Posterior vena cava (tissue), 2 donors: ENCODE measurements at places on chromosomes 3 and 15. TPM values are rescaled to one million over a fixed set of nuclear protein-coding genes. Genes with fewer than 3 reads are reported as not detected.

The PPP2R3A gene
- total RNA-seq, result 18.7 TPM

DNA sequence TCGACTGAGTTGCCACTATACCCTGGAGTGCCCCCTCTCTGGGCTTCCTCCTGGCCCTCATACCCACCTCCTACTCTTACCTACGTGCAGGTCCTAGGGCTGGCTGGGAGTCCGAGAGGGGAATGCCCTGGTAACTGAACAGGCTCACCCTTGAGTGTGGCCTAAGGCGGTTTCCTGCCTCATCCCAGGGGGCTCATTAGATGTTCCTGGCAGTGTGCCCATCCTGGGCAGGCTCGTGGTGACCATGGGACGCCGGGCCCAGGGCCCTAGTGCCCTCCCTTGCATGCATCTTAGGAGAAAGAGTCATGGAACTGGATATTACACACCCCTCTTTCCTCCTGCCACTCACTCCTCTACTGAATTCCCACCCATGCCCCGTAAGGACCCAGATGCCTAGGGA, 2.8 kb downstream of the SEMA4B start:
- DNase-seq, result peak; percentile 83

- DNase-seq, result no peak
Measured at GRCh38 chr15:78691851-78692421, 50.9 kb upstream of the CHRNB4 start.

DNA sequence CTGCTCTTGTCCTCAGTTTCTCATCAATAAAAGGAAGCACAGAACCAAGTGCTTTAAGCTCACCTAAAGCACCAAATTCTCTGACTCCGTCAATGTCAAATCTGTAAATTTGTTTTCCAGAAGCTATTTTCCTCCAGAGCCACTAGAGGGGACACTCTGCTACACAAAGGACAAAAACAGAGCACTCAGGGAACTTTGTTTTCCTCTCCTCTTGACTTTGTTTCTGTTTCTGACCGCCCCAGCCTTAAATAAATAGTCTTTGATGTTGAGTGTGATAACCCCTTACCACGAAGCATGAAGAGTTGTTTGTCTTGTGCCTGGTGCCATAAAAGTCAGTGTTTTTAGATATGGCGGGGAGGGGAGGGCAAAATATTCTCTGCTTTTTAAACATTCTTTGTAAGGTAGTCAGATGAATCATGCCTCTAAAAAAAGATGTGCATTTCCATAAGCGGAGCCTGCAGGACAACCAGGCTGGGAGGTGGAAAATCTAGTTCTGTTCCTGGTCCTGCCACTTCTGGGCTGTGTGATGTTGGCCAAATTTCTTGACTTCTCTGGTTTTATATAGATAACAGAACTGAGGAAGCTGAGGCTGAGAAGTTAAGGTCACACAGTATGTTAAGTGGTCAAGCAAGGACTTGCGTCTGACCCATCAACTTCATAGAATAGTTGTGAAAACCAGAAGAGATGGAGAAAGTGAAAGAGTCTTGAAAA, 7.3 kb upstream of the ZBTB38 start:
- no peak for DNase-seq

DNA sequence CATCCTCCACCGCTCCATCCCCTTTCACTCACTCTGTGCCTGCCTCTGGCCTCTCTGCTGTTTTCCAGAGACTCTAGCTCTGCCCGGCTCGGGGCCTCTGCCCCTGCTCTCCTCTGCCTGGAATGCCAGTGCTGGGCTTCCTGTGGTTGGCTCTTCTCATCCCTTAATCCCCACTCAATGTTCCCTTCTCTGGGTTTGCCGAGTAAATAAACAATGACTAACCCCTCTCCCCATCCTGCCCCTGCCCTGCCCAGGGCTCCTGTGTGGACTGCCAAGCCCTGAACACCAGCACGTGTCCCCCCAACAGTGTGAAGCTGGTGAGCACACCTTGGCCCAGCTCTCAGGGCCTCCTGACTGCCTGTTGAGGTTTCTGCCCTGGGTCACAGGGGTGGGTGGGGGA, 12.2 kb downstream of the STAB1 start:
- no peak for DNase-seq

The DNASE1L3 gene
- total RNA-seq, result 9.3 TPM

DNA sequence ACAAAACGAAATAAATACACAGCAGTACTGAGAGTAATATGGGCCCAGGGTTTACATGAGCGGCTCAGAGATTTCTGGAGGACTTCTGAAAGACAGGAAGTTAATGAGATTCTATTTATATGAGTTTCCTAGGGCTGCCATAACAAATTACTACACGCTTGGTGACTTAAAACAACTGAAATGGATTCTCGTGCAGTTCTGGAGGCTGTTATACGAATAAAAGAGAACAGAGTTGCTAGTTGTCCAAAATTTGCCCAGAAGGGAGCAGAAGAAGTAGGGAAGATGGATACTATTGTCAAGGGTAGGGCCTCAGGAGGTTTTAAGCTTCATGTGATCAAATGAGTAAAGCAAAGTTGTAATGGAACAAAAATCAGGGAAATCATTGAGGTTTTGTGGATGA, 173.1 kb upstream of the LYSMD4 start:
- DNase-seq, result no peak

GRCh38 chr3:130820976-130821375, 72.9 kb upstream of the ATP2C1 start:
- DNase-seq, result no peak

- no peak for DNase-seq
Measured at GRCh38 chr3:53109190-53109589, 21.0 kb downstream of the RFT1 start.

DNA sequence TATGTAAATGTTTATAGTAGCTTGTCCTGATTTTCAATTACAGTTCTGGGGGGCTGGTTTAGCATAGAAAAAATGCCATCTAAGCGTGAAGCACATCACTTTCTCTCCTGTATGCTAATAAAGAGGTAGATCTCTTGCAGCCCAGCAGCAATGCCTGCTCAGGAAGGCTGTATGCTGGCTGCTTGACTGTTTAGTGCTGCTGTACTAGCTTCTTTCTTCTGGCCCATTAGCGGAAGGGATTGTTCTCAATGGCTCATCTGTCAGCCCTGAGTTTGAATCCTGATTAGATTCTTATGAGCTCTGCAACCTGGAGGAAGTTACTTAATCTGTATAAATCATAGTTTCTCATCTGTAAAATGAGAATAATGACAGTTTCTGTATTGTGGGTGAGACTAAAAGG, 478.9 kb downstream of the ERC2 start:
- no peak for DNase-seq

DNA sequence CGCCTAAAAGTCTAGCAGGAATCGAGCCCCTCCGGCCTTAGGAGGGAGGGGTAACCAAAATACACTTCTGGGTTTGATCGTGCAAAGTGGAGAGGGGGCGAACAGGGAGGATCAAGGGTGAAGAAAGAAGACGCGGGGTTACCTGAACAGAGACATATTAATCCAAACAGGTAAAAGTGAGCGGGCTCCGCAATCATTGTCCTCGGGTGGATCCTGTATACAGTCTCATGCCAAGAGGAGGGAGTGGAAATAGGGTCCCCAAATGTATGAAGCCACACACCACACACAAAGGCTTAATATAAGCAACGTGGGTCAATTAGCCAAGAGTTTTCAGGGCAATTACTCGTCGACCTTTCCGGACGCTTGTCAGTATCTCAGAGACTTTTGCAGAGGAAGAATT, 749.5 kb downstream of the ROBO1 start:
- DNase-seq, result no peak

GRCh38 chr3:178005961-178006360, 530.3 kb upstream of the KCNMB2 start:
- DNase-seq, result no peak

The CKMT1B gene
- total RNA-seq, result not detected

DNA sequence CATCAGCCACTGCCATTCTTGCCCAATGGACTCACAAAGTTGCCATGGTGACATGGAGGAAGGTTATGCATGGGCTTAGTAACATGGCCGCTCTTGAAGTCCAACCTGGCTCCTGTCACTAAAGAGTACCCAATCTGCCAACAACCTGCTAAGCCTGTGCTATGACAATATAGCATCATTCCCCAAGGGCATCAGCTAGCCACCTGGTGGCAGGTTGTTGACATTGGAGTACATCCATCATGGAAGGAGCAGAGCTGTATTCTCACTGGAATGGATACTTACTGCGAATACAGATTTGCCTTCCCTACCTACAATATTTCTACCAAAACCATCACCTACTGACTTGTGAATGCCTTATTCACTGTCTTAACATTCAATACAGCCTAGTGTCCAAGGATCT, 138.9 kb upstream of the RORA start:
- DNase-seq, result no peak

The ZXDC gene
- total RNA-seq, result 26.8 TPM

The OR4F15 gene
- total RNA-seq, result not detected

GRCh38 chr15:35089551-35089950, 4.5 kb upstream of the NANOGP8 start:
- DNase-seq, result no peak

GRCh38 chr15:70016511-70016994, 81.2 kb downstream of the TLE3 start:
- DNase-seq, result peak; percentile 12

The MRPL3 gene
- 61.4 TPM for total RNA-seq

- no peak for DNase-seq
Measured at GRCh38 chr3:188205992-188206416, 52.0 kb downstream of the LPP start.

The IQCF5 gene
- not detected for total RNA-seq

DNA sequence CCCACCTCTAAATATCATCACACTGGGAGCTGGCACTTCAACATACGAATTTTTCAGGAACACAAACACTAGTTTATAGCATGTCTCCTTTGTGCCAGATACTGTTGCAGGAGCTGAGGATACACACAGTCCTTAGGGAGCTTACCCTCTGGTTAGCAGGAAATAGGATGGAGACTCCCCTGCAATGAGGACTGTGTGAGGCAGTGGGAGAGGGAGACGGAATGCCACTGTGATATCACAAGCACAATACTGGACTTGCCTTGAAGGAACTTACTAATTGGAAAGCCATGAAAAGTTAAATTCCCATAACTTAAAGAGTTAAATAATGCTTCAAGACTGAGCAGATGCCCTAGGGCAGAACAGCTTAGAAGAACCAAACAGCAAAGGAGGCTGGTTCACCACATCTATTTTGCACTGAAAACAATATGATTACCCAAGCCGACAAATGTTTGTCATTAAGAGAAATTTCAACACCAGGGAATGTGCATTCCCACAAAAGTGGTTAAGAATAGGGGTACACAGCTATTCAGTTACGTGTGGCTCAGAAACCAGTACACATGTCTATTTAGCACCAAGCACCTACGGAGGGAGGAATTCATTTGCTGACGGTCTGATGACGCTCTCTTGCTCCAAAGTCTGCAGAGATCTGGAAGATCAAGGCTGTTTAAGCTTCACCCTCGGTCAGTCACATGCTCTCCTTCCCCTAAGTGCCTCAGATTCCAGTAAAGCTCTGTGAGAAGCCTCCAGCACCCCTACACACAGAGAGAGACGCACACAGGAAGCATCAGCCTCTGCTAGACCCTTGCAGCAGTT, 5.2 kb downstream of the TBC1D2B start:
- DNase-seq, result no peak

- DNase-seq, result no peak
Measured at GRCh38 chr3:116863270-116863770, 153.7 kb downstream of the TUSC7 start.

DNA sequence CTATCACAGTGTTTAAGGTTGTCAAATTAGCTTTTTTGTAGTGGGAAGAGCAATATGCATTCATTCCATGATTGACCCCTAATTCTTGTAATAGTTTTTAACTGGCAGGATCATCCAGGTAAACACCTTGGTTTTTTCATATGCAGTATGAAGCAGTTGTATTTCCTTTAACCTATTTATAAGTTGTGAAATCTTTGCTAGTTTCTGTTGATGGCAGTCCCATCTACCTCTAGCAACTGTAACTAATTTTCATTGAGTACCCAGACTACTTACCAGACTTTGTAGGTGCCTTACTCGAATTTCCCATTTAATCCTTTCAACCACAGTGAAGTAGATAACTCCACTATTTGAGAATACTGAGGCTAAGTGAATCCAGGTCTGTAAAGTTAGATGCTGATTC, 6.1 kb downstream of the FXR1 start:
- no peak for DNase-seq

The SNTN gene
- not detected for total RNA-seq

GRCh38 chr15:52800828-52801747, 11.0 kb upstream of the ONECUT1 start:
- DNase-seq, result peak; percentile 76

DNA sequence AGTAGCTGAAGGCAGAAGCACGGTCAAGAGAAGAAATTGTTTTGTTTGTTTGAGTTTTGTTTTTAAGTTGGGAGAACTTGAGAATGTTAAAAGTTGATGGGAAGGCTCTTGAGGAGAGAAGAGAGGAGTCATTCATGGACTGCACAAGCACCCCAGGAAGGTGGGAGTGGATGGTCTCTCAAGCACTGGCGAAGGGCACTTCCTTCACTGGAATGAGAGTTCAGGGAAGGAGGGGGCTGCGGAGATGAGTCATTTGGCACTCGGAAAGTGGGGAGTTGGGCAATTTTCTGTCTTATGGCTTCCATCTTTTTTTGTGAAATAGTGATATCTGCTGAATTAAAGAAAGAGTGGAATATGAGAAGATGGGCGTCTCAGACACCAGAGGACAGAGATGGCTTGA, 66.0 kb downstream of the ATP13A4 start:
- no peak for DNase-seq

GRCh38 chr15:50810128-50810527, 44.6 kb upstream of the SPPL2A start:
- DNase-seq, result no peak
